ENCODE measurements at places on chromosomes 6 and 20.

DNA sequence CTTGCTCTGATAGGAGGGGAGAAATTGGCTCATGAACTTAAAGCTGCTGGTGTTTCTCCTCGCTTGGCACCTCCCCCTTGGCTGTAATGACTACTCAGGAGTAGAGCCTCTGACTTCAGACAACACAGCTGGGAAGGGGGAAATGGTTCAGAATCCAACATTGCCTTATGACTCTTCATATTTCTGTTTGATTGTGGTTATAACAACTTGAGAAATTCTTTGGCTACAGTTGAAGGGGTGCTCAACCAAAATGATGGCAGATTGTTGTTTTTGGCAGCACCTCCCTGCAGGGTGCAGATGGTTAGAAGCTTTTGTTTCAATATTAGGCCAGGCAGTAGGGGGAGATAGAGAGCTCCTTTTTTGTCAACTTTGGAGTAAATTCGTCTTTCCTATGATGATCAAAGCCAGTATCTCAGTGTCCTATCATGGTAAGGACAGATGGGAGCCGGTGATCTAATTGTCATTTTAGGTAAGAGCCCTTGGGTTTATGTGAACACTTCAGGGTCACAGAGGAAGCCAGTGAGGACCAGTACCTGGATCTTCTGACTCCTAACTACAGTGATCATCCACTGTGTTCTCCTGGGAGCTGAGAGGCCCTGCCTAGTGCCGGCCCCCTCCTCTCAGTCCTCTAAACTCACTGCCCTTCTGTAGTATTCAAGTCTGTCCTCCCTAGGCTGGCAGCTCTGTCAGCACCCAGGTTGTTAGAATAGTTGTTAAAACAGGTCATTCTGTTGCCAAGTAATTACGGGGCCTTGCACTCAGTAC, 39.9 kb downstream of the RPRD1B start:
- peak; percentile 68 for DNase-seq

GRCh38 chr20:46089167-46089416, 670 bp downstream of the NCOA5 start:
- DNase-seq = no peak

DNA sequence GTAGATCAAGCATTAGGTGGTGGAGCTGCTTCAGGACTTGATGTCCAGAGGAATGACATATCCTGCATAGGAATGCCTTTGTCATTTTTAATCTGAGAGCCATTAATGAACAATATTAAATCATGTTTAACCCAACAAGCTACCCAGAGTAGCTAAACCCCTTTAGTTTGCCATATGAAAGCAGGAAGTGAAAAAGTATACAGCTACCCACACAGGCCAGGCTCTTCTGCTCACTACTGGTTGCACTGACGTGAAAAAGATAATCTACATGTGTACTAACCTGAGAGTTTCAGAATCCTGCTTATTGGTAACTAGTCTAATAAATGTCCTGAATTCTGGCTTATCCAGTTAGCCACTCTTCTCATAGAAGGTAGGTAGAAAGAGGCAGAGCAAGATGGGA, 19.9 kb downstream of the GLYATL3 start:
- DNase-seq = no peak

DNA sequence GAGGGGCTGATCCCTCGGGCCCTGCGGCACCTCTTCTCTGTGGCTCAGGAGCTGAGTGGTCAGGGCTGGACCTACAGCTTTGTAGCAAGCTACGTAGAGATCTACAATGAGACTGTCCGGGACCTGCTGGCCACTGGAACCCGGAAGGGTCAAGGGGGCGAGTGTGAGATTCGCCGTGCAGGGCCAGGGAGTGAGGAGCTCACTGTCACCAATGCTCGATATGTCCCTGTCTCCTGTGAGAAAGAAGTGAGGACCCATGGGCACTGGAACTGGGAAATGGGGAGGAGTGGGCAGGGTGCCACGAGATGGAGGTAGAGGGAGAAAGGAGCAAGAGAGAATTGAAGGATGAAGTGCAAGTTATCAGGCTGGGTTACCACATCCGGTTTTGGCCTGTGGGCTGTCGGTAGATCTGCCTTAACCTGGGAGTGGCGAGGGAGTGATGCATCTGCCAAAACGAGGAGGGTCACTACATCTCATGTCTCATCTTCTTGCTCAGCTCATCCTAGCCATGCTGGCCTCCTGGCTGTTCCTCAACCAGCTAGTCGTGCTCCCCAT, 5.4 kb upstream of the PHF1 start:
- no peak for DNase-seq

GRCh38 chr20:5947276-5947675, 3.1 kb downstream of the TRMT6 start:
- DNase-seq = no peak

- DNase-seq = no peak
Measured at GRCh38 chr6:111338843-111339242, 144.2 kb downstream of the REV3L start.

GRCh38 chr6:41275489-41275888, 11.0 kb downstream of the TREM1 start:
- no peak for DNase-seq

DNA sequence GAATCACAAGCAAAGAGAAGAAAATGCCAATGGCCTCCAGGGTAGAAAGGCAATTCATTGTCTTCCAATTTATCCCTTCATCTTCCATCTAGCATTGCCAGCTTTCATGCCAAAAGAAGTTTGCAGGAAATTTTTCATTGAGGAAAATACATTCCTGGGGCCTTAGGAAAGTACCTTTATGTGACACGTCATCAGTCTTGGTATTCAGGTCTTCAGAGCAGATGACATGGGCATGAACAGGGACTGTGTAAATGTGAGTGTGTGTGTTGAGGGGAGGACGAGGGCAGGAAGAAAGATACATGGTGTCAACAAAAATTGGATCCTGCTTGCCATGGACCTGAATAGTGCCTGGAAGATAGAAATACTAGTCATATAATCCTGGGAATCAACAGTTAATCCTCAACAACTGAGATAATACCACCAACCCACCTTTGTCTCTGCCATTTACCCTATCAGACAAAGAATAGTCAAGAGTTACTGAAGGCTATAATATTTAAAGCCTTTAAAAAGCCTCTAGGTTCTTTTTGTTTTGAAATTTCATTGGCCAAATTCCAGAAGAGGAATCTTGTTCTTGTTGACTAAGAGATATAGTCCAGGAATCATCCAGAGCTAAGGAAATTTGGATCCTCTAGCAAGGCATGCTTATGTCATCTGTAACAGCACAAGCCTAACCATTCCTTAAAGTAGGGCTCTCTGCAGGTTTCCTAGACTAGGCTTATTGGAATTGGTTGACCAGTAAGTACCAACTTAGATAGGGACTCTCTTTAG, 405.8 kb upstream of the SASH1 start:
- DNase-seq = no peak

GRCh38 chr6:163377561-163377960, 37.0 kb upstream of the QKI start:
- DNase-seq = no peak

All from D341Med (cell line).